ENCODE measurements at places on chromosomes 4 and X.
A peak's percentile ranks its signal among the peaks of the same experiment; 100 is the strongest.

DNA sequence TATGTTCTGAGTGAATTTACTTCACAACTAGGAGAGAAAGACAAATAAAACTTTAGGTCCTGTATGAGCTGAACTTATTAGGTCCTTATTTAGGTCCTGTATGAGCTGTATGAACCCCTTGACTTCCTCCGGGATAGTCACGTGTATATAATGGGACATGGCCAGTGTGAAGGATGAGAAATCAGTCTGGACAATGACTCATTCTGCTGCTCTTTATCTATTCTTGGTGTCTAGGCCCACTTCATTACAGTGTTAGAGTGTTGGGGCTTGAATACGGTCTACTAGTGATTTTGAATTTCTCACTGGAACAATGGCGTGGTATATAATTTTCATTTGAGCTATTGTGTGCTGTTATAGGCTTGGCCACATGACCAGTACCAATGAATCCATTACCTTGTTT, 21.9 kb downstream of the STK26 start:
- no peak for DNase-seq

DNA sequence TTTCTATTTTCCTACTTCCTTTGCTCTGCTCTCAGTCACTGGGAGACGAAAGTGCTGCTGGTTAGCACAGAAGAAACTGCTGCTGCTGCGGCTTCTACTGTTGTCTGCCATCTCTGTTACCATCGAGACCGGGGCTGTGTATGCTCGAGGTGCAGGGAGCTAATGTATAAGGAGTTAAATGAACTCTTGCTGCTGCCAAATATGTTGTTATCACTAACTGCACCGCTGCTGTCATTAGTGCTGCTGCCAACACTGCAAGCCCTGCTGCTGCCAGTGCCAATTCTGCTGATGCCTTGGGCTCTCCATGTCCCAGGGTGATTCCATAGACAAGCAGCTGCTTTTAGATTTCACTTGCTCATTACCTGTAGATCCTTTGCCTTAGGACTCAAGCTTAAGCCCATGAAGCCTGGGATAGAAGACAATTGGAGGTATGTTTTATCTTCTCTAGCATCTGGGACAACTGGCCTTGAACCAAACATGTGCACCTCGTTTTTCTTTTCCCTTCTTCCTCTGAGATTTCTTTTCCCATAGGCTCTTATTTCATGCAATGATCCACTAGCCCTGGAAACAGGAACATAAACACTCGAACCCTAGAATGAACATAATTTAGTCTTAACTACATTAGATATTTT, 107.8 kb downstream of the CCSER1 start:
- no peak for DNase-seq

GRCh38 chrX:7091923-7092322, 55.6 kb upstream of the STS start:
- no peak for DNase-seq

DNA sequence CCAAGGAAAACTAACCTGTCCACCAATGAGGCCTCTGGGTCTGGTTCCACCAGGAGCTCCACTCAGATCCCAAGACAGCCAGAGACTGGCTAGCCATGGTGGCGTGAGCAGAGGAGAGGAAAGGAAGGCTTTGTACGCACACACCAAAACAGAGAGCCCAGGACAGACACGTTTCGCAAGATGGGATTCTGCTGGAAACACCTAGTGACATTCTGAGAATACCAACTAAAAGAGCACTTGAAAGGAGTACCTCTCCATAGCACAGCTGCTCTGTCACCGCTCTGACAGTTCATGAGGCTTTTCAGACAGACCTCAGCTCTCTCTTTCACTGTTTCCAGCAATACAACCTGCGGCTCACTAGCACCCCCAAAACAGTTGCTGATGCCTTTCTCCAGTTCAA, 105.0 kb downstream of the SH3KBP1 start:
- DNase-seq, result no peak

DNA sequence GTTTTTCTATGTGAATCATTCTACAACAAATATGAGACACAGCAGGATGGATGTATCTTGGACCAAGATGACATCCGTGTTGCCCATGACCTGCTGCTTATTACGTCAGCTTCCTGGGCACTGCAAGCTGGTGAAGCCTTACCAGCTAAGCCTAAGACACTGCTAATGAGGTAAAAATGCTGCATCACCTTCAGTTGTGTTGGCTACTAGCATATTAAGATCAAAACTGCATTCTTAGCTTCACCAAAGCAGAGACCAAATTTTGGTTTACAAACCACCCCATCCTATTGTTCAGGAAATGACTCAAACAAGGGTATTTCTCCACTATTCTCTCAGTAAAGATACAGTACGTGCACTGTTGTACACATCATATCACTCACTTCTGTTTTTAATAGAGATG, 50.3 kb downstream of the MAML3 start:
- DNase-seq, result peak; percentile 76

DNA sequence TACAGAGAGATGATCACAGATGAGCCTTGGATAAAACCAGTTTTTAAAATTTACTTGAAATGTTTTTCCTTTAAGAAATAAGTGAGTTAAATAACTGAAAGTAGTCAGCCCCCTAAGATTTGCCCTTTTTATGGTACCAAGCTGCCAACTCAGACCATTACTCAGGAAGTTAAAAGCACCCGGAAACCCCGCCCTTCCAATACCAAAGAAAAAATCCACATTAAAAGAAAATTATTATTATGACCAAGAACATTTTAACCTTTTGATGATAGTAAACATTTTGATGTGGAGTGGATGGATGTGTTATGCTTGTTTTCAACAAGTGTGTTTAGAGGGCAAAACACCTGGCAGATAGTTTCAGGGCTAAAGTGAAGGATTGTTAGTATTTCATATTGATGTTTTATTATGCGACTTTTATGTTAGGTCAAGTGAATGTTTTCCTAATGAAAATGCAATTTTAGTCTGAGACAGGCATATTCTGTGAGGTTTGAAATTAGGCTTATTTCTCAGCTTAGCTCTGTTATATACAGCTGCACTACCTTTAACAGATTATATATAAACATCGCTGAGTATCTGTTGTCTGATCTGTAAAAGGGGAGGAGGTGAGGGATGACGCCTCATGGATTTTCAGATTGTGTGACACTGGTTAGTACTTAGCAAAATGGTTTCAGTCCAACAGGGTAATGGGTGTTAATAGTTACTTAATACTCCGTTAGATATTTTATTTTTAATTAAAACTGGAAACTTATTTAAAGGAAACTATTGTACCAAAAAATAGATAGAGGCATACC, 89.0 kb downstream of the KDM6A start:
- DNase-seq, result no peak

GRCh38 chrX:16130707-16131106, 7.3 kb downstream of the GRPR start:
- no peak for DNase-seq

DNA sequence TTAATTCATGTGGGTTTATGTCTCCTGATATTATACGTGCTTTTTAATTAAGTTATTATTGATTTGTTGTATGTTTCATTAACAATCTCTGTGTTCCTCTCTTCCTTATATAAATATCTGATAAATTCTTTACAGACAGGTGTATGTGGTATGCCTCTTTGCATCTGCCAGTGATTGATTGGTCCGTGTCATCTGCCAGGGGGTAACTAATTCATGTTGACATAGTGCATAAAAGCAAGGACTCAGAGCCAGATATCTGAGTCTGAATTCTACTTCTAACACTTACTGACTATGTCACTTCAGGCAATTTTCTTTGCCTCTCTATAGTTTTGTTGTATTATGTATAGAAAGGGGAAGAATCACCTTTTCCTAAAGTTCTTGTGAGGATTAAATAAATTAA, 5.2 kb upstream of the AMBN start:
- no peak for DNase-seq

DNA sequence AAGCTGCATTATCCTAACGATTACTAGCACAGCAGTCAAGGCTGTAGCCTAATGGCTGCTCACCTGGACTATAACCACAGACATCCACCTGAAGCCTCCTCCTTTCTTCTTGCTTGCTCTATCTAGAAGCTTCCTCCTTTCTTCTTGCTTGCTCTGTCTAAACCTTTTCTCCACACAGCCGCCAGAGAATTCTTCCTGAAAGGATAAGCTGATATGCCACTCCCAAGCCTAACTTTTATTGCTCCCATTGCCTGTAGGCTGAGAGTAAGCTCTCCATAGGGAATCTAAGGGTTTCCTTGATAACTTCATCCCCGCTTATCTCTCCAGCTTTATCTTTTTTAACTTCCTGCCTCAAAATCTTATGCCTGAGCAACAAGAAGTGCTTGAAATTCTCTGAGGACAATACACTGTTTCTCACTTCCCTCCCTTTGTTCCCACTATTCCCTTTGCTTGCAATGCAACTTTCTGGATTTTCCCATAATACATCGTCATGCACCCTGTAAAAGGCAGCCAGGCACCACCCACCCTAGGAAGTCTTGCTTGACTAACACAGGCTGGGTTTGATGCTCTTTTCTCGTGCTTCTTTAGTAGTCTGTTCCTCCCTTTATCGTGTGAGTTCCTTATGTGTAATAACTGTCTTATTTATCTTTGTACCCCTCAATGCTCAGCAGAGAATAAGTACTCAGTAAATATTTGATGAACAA, 1.4 kb upstream of the LRIT3 start:
- no peak for DNase-seq

DNA sequence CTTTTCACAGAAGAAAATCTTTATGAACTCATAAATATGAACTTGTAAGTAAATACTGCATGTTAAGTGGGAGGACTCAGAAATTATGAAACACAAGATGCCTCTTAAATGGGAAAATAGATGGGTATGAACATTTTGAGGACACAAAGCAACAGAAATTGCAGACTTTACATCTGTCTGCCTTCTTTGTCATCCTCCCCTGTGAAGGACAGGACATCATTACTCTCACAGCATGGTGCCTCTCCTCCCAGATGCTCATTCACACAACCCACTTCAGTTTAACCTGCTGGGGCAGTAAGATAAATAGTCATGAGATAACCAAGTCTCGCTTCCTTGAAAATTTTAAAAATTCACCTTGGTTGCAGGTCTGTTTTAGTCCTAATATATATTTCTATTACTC, 144.5 kb downstream of the APBB2 start:
- DNase-seq, result no peak

DNA sequence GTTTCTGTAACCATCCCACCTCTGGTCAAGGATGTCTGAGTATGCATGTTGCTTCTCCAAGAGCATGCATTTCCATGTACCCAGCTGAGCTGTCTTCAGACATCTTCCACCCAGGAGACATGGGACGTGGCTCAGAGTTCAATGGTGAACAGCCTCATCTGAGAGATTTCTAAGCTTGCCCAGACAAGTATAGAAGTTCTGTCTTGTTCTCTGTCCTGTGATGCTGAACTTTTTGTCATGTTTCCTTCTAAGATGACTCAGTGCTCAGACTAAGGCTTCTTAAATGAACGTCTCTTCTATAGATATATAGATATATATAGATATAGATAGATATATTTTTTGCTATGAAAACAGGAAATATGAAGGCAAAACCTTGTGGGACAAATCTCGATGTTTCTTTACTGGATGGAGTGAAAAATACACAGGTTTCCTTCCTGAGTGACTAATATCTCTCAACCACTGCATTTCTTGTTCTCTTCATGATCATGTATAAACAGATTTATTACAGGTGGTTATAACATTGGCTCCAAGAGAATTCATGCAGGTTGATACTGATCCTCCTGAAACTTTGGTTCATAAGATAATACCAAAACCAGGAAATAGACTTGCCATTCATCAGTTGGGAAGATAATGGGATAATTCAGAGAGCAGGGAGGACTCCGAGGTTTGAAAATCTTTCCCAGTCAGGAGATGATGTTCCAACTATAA, 168.2 kb downstream of the ZNF518B start:
- DNase-seq, result no peak

DNA sequence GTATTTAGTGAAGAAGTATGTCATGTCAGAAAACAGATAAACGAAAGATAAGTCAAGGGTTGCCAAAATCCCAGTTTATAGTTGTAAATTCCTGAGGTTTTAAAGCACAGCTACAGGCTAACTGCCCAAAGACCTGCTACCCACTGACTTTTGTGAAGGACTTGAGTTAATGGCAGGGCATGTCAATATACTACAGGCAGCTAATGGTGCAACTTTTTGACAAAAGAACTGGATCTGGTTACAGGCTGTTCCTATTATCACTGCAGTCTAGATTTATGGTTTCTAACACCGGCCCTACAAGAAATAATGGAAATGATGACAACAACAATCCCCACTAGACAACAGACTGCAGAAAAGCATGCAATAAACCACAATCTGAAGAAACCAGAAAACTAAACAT, 6.4 kb downstream of the SCML2 start:
- DNase-seq, result peak; percentile 21

DNA sequence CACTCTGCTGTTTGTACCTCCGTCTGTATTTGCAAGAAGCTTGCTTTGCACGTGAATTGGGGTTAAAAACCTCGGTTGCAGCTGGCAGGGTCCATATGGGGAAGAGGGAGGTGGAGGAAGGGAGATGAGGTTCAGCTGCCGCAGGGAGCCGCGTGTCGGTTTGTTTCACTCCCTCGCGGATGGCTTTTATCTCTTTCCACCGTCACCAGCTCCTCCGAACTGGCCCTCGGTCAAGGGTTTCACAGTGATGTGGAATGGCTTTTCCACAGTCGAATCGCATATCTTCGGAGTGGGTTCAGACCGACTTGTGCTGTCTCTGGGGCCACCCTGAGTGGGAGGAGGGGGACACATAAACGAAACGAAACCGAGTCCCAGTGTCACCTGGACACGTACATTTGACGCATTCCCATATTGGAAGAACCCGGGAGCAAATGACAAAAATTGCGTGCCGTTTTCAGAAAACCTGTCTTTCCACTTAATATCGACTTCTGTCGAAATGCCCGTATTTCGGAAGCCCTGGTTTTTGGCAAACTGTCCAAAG, 929 bp downstream of the ZBTB33 start:
- DNase-seq, result peak; percentile 9

GRCh38 chr4:6889101-6889735, 20.4 kb upstream of the TBC1D14 start:
- no peak for DNase-seq

DNA sequence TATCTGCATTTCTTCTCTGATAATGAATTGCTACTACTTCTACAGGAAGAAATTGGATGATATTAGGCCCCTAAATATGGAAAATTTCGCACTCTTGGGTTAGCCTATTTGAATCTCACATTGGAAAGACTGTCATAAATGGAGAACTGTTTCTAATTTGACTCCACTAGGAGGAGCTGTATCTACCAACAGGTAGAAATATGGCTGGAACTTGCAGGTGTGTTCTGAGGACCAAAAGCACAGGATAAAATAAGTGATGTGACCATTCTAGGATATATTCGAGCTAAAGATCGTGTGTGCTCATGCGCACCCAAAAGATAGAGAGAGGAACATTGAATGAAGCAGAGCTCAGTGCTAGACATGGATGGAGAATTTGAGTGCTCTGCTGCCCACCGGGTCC, 4.8 kb upstream of the NKAP start:
- DNase-seq, result no peak

GRCh38 chrX:132270699-132271098, 51.5 kb upstream of the RAP2C start:
- peak; percentile 82 for DNase-seq

- no peak for DNase-seq
Observed at GRCh38 chr4:168685136-168685809, 188.4 kb downstream of the PALLD start.
